Activated T-helper 17 cell treated with anti-CD3 and anti-CD28 coated beads, Interleukin-2, amount 50 U/mL, for 72 hours (primary cell): ENCODE measurements at places on chromosomes 5 and 9. TPM values are rescaled to one million over a fixed set of nuclear protein-coding genes. Genes with fewer than 3 reads are reported as not detected.

DNA sequence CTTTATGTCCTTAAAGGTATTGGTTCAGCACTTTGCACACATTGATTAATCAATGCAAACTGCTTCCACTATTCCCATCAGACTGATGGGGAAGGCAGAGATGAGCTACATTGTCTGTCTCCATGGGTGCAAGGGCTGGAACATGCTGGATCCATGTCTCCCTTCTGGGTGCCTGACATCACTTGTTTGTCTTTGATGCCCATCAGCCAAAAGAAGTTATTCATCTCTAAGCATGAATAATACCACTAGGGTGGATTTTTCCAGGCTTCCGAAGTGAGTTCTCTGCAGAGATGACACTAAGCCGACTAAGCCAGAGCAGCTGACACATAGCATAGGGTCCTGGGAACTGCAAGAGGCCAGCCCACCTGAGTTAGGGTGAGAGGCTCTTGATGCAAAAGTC lies 8.7 kb downstream of the FGF1 start:
- no peak for ATAC-seq

Gene EMB
- 93.9 TPM for total RNA-seq

Gene KCNV2
- total RNA-seq = not detected

GRCh38 chr5:140356853-140357725 lies 2.9 kb upstream of the SLC4A9 start:
- peak; percentile 60 for ATAC-seq

DNA sequence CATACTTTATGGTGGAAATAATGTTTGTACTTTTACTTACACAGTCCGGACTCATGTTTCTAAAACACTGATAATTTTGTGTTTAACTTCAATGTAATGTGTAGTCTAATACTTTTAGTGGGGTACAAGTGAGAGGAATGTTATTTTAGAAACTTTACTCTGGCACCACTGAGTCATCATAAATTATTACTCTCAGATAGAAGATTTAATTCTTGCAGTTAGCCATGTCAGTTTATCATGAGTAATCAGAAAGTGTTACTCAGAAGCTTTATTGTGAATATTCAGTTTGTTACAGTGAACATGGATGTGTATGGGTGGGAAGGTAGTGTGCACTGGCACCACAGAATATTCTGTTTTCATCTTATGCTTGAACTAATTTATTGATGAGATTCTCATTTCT lies 20.0 kb downstream of the OGN start:
- no peak for ATAC-seq

Gene SLIT3
- 0.26 TPM for total RNA-seq

GRCh38 chr9:133589454-133590227 lies 19.5 kb downstream of the FAM163B start:
- peak; percentile 56 for ATAC-seq

Gene SMIM33
- 0.90 TPM for total RNA-seq

GRCh38 chr5:179852993-179853547 lies 5.5 kb downstream of the MRNIP start:
- ATAC-seq = no peak

- ATAC-seq = no peak
Measured at GRCh38 chr5:154002093-154002492, 36.6 kb downstream of the FAM114A2 start.

Gene PRRX2
- total RNA-seq = 0.32 TPM
